Hematopoietic multipotent progenitor cell (in vitro differentiated cells): ENCODE measurements at places on chromosomes 5 and 9. TPM values are rescaled to one million over a fixed set of nuclear protein-coding genes. Genes with fewer than 3 reads are reported as not detected.

Gene MARVELD2
- 0.27 TPM for total RNA-seq

DNA sequence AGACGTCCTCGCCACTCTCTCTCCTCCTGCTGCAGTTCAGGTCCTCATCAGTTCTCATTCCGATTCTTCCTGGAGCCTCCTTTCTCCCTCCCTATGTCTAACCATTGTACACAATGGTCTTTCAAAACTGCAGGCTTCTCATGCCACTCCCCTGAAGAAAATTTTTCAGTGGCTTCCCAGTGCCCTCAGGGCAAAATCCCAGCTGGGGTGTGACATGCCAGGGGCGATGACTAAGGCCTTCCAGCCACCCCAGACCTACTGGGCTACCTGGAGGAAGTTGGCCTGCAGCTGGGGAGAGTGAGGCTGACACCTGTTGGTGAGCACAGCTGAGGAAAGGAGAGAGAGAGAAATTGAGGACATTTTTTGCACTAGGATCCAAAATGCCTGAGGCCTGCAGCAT lies 65.2 kb downstream of the SREK1 start:
- DNase-seq, result no peak

GRCh38 chr5:52945040-52945439 lies 44.1 kb upstream of the ITGA2 start:
- no peak for DNase-seq

- no peak for DNase-seq
These were observed 2.8 kb downstream of the CSNK1G3 start for GRCh38 chr5:123514615-123515355.

GRCh38 chr9:85897848-85898247 lies 43.1 kb upstream of the NAA35 start:
- peak; percentile 42 for DNase-seq

- no peak for DNase-seq
These were observed 250.4 kb downstream of the LRRC70 start for GRCh38 chr5:62828742-62829603.

Gene TXNDC8
- not detected for total RNA-seq

Gene SEMA6A
- total RNA-seq, result 0.27 TPM

- DNase-seq, result no peak
These were observed 80.1 kb downstream of the FBXW11 start for GRCh38 chr5:171926311-171926710.

DNA sequence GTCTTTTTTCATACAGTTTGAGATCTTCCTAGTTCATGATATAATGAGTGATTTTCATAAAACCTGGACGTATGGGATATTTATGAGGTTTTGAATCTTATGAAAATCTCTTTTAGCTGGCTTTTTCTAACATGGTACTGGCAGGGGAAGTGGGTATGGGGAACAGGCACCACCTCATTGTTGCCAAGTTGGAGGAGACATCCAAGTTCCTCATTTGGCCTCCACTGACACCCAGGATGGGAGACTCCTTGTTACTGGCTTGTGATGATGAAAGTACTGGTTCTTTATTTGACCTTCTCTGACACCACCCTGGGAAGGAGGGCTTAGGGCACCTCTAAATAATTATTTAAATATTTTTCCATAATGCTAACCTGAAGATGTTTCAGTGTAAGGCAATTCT lies 4.0 kb upstream of the TNPO1 start:
- DNase-seq, result no peak

DNA sequence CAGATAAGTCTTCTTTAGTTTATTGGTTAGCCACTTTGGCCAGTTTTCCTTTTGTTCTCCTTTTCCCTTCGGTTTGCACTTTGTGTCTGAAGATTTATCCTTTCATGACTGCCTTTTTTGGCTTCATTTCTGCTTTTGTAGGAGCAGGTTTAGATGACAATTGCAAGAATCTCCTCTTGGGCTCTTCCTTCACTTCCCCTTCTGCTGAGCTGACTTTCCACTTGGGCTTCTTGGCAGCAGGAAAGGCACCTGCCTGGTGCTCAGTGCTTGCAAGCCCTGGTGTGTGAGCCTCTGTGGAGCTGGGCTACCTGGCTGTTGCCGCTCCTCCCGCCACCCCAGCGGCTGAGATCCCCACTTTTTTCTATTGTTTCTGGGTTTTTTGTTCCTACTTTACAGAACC lies 7.3 kb downstream of the CCDC112 start:
- no peak for DNase-seq

DNA sequence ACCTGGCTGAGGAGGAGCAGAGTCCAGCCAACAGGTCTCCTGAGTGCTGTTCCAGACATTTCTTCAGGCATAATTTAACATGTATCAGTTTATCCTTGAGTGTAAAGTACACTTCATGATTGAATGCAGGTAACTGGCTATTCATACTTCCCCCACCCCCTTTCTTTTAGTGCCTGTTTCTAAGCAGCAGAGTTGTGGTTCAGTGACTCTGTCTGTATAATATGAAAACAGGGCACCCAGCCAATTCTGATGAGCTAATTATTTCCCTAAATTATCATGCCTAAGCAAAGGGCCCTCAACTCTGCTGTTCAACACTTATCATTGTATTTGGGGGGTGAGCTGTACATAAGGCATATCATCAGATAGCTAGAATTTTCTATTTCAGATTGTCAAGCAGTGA lies 51.9 kb upstream of the ZSWIM6 start:
- no peak for DNase-seq

Gene PCDHGC3
- 1.1 TPM for total RNA-seq

DNA sequence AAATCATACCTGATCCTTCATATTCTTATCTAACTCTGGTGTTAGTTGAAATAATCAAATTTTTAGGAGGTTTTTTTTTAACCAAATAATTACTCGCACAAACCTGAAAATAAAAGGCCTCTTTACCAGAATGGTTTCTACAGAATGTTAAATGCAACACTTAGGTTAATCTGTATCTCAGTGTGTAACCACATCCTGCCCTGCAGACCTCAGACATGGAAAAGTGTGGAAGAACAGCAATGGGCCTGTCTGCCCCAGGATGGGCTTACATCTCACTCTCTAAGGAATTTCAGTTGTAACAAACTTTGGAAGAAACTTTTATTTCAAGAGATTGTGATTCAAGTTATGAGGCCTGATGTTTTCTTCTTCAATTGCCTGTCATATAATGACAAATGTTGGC lies 32.5 kb upstream of the MIER3 start:
- no peak for DNase-seq

Gene CCNJL
- 0.54 TPM for total RNA-seq

Gene INSL6
- total RNA-seq, result not detected

DNA sequence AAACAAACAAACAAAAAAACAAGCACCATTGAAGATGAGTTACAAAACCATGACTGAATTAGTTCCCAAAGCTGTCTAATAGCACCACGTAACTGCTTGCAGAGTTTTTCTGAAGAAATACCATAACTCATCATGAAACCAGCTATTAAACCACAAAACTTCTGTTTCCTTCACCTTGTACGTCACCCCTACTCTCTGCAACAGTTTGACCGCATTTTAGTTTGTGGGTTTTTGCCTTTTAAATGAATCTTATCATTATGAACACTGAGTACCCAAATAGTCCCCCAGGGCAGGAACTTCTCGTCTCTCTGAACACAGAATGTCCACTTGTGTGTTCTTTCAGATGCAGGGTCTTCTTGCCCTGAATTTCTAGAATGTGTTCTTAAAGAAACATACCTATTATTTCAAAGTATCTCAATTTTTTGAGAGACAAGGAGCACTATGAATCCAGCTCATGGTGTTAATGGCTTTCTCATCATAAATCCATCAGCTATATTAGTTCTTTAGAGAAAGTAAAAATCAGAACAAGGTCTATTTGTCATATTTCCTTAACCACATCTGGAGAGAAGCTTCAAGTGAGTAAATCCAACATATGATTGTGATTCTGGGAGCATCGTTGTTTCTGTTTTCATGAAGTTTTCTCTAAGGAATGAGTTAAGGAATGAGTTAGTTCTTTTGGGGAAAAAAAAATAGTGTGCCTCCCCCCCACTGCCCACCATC lies 210.6 kb downstream of the AUH start:
- peak; percentile 94 for DNase-seq

Gene PCDHA4
- total RNA-seq, result 0.27 TPM

DNA sequence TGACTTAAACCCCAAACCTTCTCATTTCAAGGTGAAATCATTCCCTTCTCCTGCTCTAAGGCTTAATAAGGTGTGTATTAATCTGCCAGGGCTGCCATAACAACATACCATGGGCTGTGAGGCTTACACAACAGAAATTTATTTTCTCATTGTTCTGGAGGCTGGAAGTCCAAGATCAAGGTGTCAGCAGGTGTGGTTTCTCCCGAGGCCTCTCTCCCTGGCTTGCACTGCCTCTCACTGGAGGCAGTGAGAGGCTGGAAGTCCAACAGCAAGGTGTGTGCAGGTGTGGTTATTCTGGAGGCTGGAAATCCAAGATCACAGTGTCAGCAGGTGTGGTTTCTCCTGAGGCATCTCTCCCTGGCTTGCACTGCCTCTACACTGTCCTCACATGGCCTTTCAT lies 280.3 kb upstream of the TUT7 start:
- no peak for DNase-seq

GRCh38 chr5:160506006-160507004 lies 84.7 kb downstream of the PTTG1 start:
- DNase-seq, result peak; percentile 61

- DNase-seq, result no peak
These were observed 105.7 kb upstream of the HAND1 start for GRCh38 chr5:154583671-154584177.

- DNase-seq, result no peak
These were observed 134.0 kb downstream of the SLC1A3 start for GRCh38 chr5:36740259-36740898.
